Vagina (tissue), 2 donors: ENCODE measurements at places on chromosomes 3 and 15. TPM values are rescaled to one million over a fixed set of nuclear protein-coding genes. Genes with fewer than 3 reads are reported as not detected.

C3orf62 gene
- 17.9 TPM for total RNA-seq

GRCh38 chr3:108461661-108462111, 48.7 kb downstream of the MYH15 start:
- H3K4me3 ChIP-seq: no peak overlapping the region
- H3K27me3 ChIP-seq: no peaks in the 10 kb centered on the region
- H3K4me1 ChIP-seq: no peaks in the 10 kb centered on the region
- DNase-seq: no peak
- H3K36me3 ChIP-seq: no peaks in the 10 kb centered on the region

DNA sequence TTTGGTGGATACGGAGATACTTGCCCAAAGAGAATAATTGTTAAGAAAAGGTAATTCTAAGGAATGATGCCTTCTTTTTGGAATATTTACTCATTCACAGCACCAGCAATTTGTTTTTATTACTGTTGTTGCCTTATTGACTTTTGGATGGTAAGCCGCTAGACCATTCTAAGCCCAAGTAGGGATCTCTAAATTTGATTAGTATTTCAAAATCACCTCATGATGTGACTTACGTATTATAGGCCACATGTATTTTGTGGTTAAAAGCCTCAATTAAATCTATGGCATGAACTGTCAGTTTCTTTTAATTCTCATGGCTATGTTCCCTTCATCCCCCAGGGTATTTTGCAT, 94.1 kb downstream of the PLCL2 start:
- H3K27ac ChIP-seq: no peak overlapping the region
- H3K4me1 ChIP-seq: no peaks in the 10 kb centered on the region
- H3K36me3 ChIP-seq: no peaks in the 10 kb centered on the region
- no peak overlapping the region for H3K4me3 ChIP-seq
- no peaks in the 10 kb centered on the region for H3K27me3 ChIP-seq

- H3K27me3 ChIP-seq: no peaks in the 10 kb centered on the region
- peaks cover 10% of the 10 kb centered on the region for H3K4me1 ChIP-seq
These were observed 112.8 kb upstream of the LPP start for GRCh38 chr3:188041193-188041592.

ADGRG7 gene
- total RNA-seq: not detected

- DNase-seq: no peak
- H3K27ac ChIP-seq: no peak overlapping the region
- H3K27me3 ChIP-seq: no peaks in the 10 kb centered on the region
- H3K4me1 ChIP-seq: no peaks in the 10 kb centered on the region
- H3K4me3 ChIP-seq: no peak overlapping the region
- H3K36me3 ChIP-seq: no peaks in the 10 kb centered on the region
These were observed 32.8 kb upstream of the TF start for GRCh38 chr3:133713347-133713746.

MESP2 gene
- total RNA-seq: not detected

DNA sequence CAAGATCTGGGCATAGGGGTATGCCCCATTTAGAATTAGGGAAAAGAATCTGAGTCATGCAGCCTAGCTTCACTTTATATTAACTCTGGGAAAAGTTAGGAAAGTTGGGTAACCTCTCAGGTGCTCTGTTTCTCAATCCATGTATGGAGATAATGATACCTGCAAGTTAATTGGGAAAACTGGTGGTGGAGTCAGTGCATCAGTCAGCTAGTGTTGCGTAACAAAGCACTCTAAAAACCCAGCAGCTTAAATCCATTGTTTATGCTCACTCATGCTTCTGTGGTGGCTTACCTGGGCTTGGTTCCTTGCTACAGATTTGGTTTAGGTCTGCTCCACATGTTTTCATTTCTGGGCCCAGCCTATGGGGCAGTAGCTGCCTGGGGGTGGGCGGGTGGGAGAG, 91.0 kb downstream of the SMAD3 start:
- H3K4me3 ChIP-seq: no peak overlapping the region
- no peak for DNase-seq
- no peak overlapping the region for H3K27ac ChIP-seq
- no peaks in the 10 kb centered on the region for H3K27me3 ChIP-seq
- H3K4me1 ChIP-seq: peaks cover 46% of the 10 kb centered on the region

DNA sequence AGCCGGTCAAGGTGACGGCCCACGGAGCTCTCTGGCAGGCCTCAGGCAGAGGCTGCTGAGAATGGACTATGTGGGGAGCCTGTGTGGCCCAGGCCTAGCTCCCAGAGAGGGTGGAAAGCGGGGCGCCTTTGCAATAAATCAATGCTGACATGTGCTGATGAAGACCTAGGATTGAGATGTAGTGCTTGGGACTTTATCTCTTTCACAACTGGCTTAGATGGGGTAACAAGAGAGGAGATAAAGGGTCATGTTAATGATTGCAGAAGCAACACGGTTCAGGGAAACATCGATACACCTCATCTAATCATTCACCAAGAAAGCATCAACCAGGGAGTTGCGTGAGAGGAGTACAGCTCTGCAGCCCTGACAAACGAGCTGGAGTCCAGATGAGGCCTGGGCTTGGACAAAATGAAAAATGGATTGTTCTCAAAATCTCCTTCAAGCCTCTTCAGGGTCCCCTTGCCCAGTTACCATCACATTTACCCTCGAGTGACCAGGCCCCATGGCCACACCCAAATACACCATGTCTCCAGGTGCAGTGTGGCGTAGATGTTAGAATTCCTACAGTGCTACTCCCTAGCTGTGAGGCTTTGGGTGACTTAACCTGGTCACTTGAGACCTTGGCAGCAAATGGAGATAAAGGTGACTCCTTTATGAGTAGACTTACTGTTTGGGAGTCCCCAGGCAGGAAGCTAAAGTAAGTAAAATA, 146.4 kb upstream of the LIPC start:
- no peaks in the 10 kb centered on the region for H3K27me3 ChIP-seq
- H3K36me3 ChIP-seq: no peaks in the 10 kb centered on the region
- no peak for DNase-seq
- no peaks in the 10 kb centered on the region for H3K4me1 ChIP-seq
- H3K4me3 ChIP-seq: no peak overlapping the region
- H3K27ac ChIP-seq: no peak overlapping the region

UROC1 gene
- total RNA-seq: not detected

CCDC54 gene
- not detected for total RNA-seq

DNA sequence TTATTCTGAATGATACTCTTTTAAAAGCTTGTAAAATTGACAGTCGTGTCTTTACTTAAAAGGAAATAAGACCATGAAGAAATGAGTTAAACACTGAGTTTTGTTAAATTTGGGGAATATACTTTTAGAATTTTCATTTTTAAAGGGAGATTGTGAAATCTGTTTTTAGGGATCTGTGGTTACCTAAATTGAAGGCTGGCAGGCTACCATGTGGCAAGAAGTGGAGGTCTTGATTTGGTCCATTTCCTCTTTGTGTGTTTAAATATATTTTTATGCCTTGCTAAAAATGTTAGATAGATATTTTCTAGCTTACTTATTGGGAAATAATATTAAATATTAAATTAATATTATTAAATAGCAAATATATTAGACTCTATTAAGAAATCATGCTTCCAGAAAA, 36.6 kb upstream of the SLC22A13 start:
- H3K4me1 ChIP-seq: no peaks in the 10 kb centered on the region
- DNase-seq: no peak
- H3K4me3 ChIP-seq: no peak overlapping the region
- no peaks in the 10 kb centered on the region for H3K36me3 ChIP-seq
- no peak overlapping the region for H3K27ac ChIP-seq

DNA sequence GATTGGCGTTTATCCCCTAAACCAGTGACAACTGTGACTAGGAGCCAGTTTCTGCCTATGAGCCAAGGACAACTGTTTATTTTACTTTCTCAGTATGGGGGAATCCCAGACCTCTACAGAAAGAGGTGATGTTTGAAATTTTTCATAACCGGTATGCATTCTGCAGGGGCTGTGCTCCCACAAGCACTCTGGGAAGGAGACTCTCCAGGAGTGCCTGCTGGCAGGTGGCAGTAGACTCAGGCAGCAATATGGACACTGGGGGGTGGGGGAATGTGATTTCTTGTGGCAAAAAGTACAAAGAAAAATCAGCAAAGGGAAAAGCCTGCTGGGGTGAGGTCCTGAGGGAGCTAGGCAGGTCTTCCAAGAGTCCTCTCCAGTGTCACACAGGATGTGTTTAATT, 5.9 kb downstream of the TGM4 start:
- H3K27ac ChIP-seq: no peak overlapping the region
- no peaks in the 10 kb centered on the region for H3K36me3 ChIP-seq
- no peaks in the 10 kb centered on the region for H3K27me3 ChIP-seq
- no peak for DNase-seq
- H3K4me3 ChIP-seq: no peak overlapping the region

DNA sequence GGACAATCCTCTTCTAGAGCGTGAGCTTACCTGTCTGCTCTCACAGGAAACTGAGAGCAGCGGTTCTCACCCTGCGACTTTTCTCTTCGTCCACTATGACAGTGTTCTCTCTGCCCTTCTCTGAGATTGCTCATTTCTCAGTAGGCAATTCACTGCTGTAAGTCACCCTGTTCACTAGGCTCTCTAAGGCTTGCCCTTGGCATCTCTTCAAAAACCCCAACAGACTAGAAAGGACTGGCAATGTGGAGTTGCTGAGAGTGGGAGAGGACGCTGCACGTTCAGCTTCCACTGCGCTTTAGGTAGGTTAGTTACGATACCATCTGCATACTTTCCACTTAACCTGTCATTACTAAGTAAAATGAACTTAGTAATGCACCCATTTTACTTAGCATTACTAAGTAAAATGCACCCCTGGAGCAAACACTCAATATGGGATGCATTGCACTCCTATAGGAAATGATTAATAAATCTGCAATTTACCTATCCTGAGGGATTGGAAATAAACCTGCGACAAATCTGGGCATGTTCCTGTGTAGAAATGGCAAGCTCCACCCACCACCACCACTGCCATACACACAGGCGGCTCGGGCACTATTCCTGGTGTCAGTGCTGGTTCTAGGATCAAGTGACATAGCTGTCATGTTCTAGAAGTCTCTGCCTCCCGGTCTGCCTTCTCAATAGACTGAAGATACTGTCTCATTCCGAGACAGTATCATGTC, 21.4 kb downstream of the XPC start:
- no peaks in the 10 kb centered on the region for H3K27me3 ChIP-seq
- H3K4me3 ChIP-seq: no peak overlapping the region
- peak; percentile 80 for DNase-seq
- H3K27ac ChIP-seq: no peak overlapping the region
- H3K4me1 ChIP-seq: no peaks in the 10 kb centered on the region

ROPN1 gene
- total RNA-seq: not detected

DNA sequence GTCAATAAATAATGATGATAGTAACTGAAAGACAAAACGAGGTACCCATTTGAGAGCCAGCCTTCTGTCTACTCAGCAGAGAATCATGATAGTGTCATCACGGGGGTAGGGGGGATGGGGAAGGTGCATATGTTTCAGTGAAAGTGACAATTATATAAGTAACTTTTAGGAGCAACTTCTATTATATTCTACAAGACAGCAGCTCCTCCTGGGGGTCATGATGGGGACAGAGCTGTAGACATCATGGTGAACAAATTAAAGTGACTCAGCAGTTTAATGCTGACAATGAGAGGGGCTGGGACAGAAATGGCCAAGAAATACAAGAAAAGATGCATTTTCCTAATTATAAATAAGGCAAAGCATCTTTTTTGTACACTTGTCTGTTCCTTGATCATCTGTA, 11.8 kb downstream of the CAPN3 start:
- H3K36me3 ChIP-seq: no peaks in the 10 kb centered on the region
- no peak overlapping the region for H3K27ac ChIP-seq
- H3K4me1 ChIP-seq: no peaks in the 10 kb centered on the region
- no peaks in the 10 kb centered on the region for H3K27me3 ChIP-seq

PLIN1 gene
- total RNA-seq: 53.3 TPM

DNA sequence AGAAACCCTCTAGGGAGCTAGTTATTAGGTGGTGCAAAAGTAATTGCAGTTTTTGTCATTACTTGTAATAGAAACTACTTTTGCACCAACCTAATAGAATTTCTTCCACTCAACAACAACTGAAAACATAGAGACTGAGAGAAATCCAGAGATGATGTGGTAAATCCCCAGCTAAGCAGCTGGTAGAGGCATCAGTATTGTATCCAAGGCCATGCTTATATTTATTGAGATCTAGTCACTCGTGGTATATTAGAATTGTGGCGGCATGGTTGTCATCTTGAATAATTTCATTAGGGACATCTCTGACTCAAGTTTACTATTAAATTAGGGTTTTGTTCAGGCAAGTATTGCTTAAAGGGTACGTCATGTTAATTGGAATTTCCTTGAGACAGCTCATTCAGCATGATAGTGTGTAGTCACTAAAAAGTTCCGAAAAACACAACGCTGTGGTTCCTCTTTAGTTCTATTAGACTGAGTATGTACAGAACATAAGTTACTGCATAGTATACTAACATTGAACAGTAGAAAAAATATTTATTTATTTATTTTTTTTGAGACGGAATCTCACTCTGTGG, 35.3 kb downstream of the PAK2 start:
- no peak overlapping the region for H3K27ac ChIP-seq
- peaks cover 56% of the 10 kb centered on the region for H3K4me1 ChIP-seq
- H3K27me3 ChIP-seq: no peaks in the 10 kb centered on the region
- no peak for DNase-seq

DNA sequence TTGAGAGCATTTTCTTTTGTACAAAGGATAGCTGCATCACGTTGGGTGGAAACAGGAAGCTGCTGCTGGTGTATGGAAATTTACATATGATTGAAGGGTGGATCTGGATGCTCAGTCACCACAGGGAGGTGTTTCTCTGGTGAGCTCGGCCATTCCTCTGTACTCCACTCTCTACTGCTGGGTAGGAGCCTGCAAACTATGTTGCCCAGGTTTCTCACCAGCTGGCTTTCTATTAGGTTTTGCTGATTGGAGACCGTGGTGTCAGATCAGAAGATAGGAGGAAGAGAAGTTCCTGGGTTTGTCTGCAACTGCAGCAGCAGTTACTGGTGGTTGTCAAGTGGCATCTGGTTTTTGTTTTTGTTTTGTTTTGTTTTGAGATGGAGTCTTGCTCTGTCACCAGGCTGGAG, 61.7 kb downstream of the TAMM41 start:
- no peak for DNase-seq
- no peak overlapping the region for H3K4me3 ChIP-seq
- no peaks in the 10 kb centered on the region for H3K36me3 ChIP-seq
- no peak overlapping the region for H3K27ac ChIP-seq
- H3K27me3 ChIP-seq: no peaks in the 10 kb centered on the region

- no peak overlapping the region for H3K4me3 ChIP-seq
- H3K27me3 ChIP-seq: no peaks in the 10 kb centered on the region
- no peaks in the 10 kb centered on the region for H3K36me3 ChIP-seq
- H3K27ac ChIP-seq: no peak overlapping the region
- no peak for DNase-seq
- no peaks in the 10 kb centered on the region for H3K4me1 ChIP-seq
These were observed 34.0 kb upstream of the TRPM1 start for GRCh38 chr15:31135523-31135922.

RTP3 gene
- not detected for total RNA-seq

TTLL13 gene
- not detected for total RNA-seq

GRCh38 chr3:8266730-8267131, 234.9 kb upstream of the LMCD1 start:
- H3K36me3 ChIP-seq: no peaks in the 10 kb centered on the region
- no peaks in the 10 kb centered on the region for H3K4me1 ChIP-seq

GRCh38 chr15:44216958-44217357, 21.9 kb upstream of the FRMD5 start:
- no peaks in the 10 kb centered on the region for H3K27me3 ChIP-seq
- no peak for DNase-seq
- no peak overlapping the region for H3K4me3 ChIP-seq
- no peaks in the 10 kb centered on the region for H3K36me3 ChIP-seq
- H3K27ac ChIP-seq: no peak overlapping the region

- H3K4me1 ChIP-seq: no peaks in the 10 kb centered on the region
- DNase-seq: no peak
- no peaks in the 10 kb centered on the region for H3K36me3 ChIP-seq
- H3K27me3 ChIP-seq: no peaks in the 10 kb centered on the region
- no peak overlapping the region for H3K4me3 ChIP-seq
These were observed 328.6 kb upstream of the PROK2 start for GRCh38 chr3:72113564-72113963.
